Naive B cell (primary cell): ENCODE measurements at places on chromosomes 4 and X.

- no peak for DNase-seq
These were observed 26.2 kb upstream of the TMPRSS11D start for GRCh38 chr4:67909905-67910584.

GRCh38 chr4:101954975-101955678, 164.6 kb downstream of the BANK1 start:
- DNase-seq: no peak

DNA sequence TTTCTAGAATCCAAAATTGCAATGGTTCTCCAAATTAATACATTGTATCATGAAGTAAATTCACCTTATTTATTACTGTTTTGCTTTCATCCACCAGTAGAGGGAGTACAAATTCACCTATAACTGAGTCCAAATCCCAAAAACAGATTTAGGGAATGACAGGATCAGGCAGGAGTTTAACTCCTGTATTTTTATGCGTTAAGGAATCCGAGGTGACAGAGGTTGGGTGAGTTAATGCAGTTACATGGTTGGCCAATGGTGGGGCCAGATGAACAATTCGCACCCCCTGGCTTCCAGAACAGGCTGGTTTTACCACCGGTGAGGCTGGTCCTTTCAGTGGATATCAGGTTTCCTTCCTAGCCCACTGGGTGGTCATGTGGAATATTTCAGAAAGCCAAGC, 82.4 kb downstream of the MTNR1A start:
- no peak for DNase-seq

DNA sequence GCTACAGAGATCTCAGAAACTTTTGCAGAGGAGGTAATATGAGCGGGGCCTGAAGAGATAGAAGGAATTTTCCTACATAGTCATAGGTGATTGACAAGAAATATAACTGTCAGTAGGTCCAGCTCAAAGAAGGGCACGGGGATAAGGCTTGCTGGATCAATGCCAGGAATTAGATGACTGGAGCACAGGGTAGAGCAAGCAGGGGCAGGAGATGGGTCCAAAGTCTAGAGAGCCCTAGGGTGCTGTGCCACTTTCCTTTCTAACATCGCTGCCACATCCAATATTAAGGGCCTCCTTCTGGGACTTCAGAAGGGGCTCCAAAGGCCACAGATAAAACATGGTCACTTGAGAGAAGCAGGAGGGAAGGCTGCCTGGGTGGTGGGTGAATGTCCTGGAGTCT, 402.2 kb downstream of the MID1IP1 start:
- DNase-seq: no peak

- DNase-seq: no peak
These were observed 82.1 kb downstream of the ARHGAP10 start for GRCh38 chr4:147813973-147814372.

GRCh38 chr4:188132232-188132631, 7.0 kb upstream of the TRIML1 start:
- no peak for DNase-seq

- DNase-seq: no peak
These were observed 106.0 kb upstream of the NAP1L5 start for GRCh38 chr4:88803600-88804096.

DNA sequence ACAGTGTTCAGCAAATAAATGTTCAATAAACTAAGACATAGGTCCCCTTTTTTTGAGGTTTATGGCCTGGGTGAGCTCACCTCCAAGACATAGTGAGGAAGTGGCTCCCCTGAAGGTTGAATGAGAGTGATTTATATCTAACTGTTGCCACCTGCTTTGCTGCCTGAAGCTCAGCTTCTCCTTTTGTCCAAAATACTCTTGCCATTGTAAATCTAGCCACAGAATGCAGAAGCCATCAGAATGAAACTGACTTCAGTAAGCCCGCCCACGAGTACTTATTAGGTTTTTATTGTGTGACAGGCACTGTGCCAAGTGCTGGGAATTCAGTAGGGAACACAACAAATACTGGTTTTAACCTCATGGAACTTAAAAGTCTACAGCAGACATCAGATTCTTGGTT, 18.0 kb downstream of the SPINK2 start:
- DNase-seq: peak; percentile 45

GRCh38 chrX:44891642-44892041, 18.7 kb downstream of the KDM6A start:
- DNase-seq: no peak
